ENCODE measurements at places on chromosomes 4 and X.

- no peak for DNase-seq
Measured at GRCh38 chrX:40868868-40869267, 133.5 kb upstream of the MED14 start.

- no peak for DNase-seq
Measured at GRCh38 chr4:2083116-2083825, 24.1 kb downstream of the NAT8L start.

- DNase-seq, result no peak
Measured at GRCh38 chrX:153487590-153488071, 7.1 kb upstream of the BGN start.

DNA sequence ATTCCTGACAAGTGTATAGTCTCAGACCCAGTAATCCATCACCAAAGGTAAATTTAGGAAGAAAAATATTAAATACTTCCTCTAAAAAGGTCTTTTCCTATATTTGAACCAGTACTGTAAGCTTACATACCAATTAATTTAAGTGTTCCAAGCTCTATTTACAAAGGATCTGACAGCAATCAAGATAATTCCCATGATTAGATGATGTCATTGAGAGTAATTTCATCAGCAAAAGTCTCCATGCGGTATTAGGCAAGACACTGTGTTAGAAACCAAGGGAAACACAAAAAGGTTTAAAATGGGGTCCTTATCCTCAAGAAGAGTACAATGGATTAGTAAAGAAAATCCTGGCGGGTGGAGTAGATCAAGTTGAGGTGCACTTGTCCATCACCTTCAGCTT lies 198.5 kb downstream of the PRDM5 start:
- no peak for DNase-seq

GRCh38 chr4:128757712-128758111 lies 51.8 kb upstream of the JADE1 start:
- peak; percentile 34 for DNase-seq

DNA sequence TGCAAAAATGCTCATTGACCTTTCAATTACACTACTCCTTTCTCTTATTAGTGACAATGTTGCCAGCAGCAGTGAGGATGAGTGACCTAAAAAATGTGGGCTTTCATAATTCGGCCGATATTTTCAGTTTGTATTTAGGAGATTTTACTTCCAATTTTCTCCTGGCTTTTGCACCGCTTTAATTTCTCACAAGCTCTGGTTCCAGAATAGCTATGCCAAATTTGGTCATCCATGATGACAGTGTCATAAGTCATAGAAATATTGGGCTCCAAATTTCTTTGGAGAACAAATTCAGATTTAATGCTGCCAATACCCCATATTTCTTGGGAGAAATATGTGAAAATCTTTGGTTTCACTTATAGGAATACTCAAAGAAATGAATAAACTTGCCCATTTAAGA lies 187.7 kb upstream of the HCCS start:
- DNase-seq, result no peak

- no peak for DNase-seq
Measured at GRCh38 chr4:10320130-10320529, 137.1 kb downstream of the ZNF518B start.

GRCh38 chr4:73607375-73608033 lies 12.7 kb downstream of the RASSF6 start:
- DNase-seq, result no peak

DNA sequence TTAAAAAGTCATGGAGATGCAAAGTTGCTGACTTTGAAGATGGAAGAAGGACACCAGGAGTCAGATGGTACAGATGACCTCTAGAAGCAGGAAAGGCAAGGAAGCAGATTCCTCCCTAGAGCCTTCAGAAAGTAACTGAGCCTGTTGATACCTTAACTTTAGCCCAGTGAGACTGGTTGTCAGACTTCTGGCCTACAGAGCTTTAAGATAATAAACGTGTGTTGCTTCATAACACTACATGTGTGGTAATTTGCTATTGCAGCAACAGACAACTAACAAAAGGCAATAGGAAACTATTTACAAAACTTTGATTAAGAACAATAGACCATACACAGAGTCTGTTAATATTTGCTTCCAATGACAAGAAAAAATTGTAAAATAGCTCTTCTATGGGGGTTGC lies 102.0 kb upstream of the USP38 start:
- DNase-seq, result no peak

DNA sequence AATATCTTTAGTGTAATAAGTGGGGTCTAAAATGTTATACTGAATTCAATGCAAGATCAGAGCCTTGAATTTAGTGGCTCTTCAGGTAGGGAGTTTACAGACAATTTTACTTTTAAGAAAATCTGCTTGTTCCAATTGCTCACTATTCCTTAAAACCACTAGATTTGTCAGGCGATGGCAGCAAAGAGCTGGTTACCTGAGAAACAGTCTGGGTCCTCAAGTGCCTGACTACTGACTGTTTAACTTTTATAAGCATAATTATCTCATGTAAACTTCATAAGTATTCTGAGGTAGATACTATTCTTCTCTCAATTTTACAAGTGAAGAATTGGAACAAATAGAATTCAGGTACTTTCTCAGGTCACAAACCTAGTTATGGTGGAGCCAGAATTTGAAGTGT lies 84.3 kb downstream of the RRAGB start:
- DNase-seq, result no peak

- DNase-seq, result no peak
Measured at GRCh38 chrX:39445336-39445735, 644.1 kb downstream of the MID1IP1 start.

- DNase-seq, result no peak
Measured at GRCh38 chrX:35101901-35102300, 159.3 kb downstream of the FAM47B start.

DNA sequence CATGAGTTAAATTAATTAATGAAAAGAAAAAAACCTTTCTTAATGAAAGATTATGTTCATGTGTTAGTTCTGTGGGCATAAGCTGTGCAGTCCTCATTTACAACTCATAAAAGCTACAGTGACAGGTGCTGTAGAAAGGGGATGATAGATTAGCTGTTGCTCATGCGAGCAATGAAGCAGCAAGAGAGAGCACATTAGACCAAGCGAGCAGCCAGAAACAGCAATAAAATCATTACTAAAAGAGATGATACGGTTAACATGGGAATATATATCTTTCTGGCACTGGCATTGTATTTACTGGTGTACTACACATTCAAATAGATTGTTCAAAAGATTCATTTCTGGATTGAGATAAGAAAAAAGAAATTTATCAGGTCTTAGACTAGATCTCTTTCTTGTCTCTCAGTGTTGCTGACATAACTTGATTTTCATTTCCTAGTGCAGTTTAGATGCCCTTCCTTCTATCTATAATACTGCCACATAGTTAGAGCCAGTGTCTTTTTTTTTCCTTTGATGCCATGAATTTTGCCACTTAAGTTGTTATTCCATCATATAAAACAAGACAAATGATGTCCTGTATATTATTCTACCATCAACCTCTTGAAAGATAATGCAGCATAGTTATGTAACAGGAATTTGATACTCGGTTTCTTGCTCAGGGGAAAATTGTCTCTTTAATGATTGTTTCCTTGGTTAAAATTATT lies 164.6 kb downstream of the BANK1 start:
- no peak for DNase-seq

GRCh38 chrX:71128915-71129765 lies 10.7 kb downstream of the MED12 start:
- peak; percentile 49 for DNase-seq

- DNase-seq, result no peak
Measured at GRCh38 chr4:82852751-82853285, 38.1 kb downstream of the SEC31A start.

- no peak for DNase-seq
Measured at GRCh38 chrX:73987166-73987565, 316.8 kb upstream of the ZCCHC13 start.

GRCh38 chr4:15855804-15856475 lies 77.8 kb downstream of the CD38 start:
- peak; percentile 23 for DNase-seq

GRCh38 chr4:38109896-38110295 lies 149.7 kb downstream of the PTTG2 start:
- no peak for DNase-seq
